ENCODE measurements at places on chromosomes 2 and 18.

GRCh38 chr18:69947361-69948133 lies at the start of gene CD226:
Gene CD226, minus strand, starts transcription at chr18:69947873. Its CDS starts 467 bp downstream, at chr18:69947406.
- peak; percentile 60 for DNase-seq
- no peak within 1 kb of the TSS for H3K27ac ChIP-seq
- peaks cover 48% of the 10 kb centered on the region for H3K4me1 ChIP-seq
- H3K4me3 ChIP-seq, result no peak within 1 kb of the TSS

DNA sequence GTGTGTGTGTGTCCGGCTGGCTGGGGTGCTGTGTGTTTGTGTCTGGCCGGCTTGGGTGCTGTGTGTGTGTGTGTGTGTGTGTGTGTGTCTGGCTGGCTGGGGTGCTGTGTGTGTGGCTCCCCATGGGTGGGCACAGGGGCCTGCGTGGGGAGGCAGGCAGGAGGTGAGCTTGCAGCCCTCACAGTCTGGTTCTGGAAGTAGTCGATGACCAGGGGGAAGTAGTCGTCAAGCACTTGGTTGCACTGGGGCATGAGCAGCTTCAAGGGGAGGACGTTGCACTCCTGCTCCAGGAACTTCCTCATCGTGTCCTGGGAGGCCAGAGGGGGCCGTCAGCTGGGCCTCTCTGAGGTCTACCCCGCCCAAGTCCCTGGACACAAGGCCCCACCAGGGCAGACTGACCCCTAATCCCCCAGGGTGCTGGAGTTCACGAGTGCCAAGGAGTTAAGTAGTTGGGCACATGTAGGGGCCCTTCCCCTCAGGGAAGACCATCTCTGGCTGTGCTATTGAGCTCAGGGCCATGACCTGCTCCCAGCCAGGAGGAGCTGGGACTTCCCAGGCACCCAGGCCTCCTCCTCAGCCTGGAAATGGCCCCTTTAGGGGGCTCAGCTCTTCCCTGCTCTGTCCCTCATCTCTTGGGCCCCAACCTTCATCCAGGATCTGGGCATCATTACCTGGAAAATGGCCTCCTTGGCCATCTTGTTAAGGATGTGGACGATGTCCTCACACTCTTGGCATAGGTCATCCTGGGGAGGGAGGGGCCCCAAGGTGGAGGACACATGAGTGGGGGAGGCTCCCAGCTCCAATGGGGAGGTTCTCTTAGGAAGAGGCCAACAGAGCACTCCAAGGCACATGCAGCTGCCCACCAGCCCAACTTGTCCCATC lies 1.3 kb downstream of the SFTPB start:
- H3K36me3 ChIP-seq, result no peaks in the 10 kb centered on the region
- no peak overlapping the region for H3K4me3 ChIP-seq
- H3K27ac ChIP-seq, result no peak overlapping the region
- H3K4me1 ChIP-seq, result peaks cover 2% of the 10 kb centered on the region

DNA sequence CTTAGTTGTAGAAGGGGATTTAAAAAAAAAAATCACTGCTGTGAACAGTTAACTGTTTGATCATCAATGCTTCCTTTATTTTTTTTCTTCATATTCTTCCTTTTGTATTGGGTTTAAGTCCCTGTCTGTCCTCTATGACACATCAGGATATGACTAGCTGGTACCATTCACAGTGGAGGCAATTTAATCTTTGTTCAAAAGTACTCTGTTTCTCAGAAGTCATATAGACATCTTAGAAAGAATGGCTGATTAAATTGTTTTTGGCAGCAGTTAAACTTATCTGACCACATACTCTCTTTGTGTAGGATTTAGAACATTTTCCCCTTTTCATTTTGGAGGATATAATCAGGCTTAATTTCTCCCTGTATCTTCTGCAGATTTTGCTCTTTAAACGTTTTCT lies 807.8 kb upstream of the CDH2 start:
- no peak for DNase-seq
- no peak overlapping the region for H3K4me3 ChIP-seq
- no peaks in the 10 kb centered on the region for H3K27me3 ChIP-seq

DNA sequence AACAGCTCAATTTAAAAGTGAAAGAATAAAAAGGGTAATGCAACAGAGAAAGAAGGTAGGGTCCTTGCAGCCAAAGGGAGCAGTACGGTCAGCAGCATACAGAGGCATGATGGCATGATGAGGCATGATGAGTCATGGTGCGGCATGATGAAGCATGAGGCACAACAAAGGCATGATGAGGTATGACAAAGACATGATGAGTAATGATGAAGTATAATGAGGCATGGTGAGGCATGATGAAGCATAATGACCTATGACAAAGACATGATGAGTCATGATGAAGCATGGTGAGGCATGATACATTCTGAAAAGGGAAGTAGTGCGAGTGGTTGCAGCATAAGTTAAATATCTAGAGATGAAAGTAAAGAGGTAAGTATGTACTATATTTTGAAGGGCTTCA lies 673.2 kb downstream of the TMEM182 start:
- DNase-seq, result no peak
- no peaks in the 10 kb centered on the region for H3K27me3 ChIP-seq
- no peak overlapping the region for H3K4me3 ChIP-seq

GRCh38 chr18:61596296-61596695 lies 263.1 kb downstream of the CDH20 start:
- H3K27ac ChIP-seq, result no peak overlapping the region
- no peaks in the 10 kb centered on the region for H3K27me3 ChIP-seq
- DNase-seq, result no peak
- no peaks in the 10 kb centered on the region for H3K36me3 ChIP-seq
- no peak overlapping the region for H3K4me3 ChIP-seq

GRCh38 chr18:80253236-80253635 lies 5.9 kb upstream of the PARD6G start:
- H3K4me3 ChIP-seq, result no peak overlapping the region
- no peak for DNase-seq
- H3K27ac ChIP-seq, result no peak overlapping the region
- peaks cover 17% of the 10 kb centered on the region for H3K27me3 ChIP-seq
- H3K4me1 ChIP-seq, result no peaks in the 10 kb centered on the region

DNA sequence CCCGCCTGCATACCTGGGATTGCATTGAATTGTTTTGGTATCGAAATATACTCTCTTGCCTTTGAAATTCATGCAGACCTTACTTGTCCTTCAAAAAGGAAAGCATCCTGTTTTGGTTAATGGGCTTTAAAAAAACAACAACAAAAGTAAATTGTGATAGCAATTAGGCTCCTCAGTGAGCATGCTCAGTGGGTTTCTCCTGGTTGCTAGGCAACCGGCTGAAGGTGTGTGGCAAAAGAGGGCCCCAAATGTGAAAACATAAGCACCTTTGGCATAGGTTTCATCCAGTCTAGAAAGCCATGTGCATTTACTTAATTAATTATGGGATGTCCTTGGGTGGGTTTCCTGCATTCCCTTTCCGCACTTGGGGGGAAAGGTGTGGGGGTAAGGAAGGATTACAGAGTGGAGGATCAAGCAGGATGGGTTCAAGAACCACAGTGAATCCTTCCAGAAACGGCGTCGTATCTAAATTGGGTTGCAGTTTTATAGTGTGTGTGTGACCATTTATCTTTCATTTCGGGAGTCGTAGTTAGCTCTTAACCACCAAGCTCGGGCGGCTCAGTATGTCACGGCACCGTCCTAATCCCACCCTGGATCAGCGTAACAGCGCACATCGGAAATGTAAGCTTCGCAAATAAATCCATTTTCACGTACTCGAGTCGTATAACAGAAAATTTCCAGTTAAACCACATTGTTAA lies 274.9 kb upstream of the TCF4 start:
- no peaks in the 10 kb centered on the region for H3K4me1 ChIP-seq
- H3K36me3 ChIP-seq, result no peaks in the 10 kb centered on the region
- DNase-seq, result no peak
- no peak overlapping the region for H3K27ac ChIP-seq

GRCh38 chr2:27209621-27210401 lies 2.0 kb upstream of the ATRAID start:
- no peak overlapping the region for H3K4me3 ChIP-seq
- no peak for DNase-seq
- H3K4me1 ChIP-seq, result peaks cover 52% of the 10 kb centered on the region
- H3K27me3 ChIP-seq, result no peaks in the 10 kb centered on the region
- H3K27ac ChIP-seq, result no peak overlapping the region

DNA sequence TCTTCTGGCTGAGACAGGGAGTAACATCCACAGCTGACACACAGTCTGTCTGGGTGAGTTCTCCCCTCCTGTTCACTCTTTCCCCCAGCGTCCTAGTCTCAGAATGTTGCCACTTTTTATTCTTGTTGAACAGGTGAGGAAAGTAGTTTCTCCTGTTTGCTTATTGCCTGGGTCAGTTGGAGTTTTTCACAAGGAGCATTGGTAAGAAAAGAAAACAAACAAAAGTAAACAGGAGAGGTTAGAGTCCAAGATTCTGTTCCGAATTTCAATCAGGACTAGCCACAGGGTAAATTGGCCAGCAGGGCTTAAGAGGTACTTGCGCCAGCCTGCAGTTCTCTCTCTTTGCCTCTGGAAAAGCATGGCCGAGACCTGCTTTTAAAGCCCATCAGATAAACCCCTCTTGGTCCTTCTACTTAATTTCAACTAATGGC lies 255.0 kb upstream of the EPAS1 start:
- peaks cover 15% of the 10 kb centered on the region for H3K4me1 ChIP-seq
- H3K27ac ChIP-seq, result no peak overlapping the region
- H3K27me3 ChIP-seq, result no peaks in the 10 kb centered on the region
- H3K36me3 ChIP-seq, result peaks cover 12% of the 10 kb centered on the region

GRCh38 chr2:236041616-236042015 lies 126.6 kb downstream of the GBX2 start:
- peaks cover 7% of the 10 kb centered on the region for H3K27me3 ChIP-seq
- H3K4me1 ChIP-seq, result no peaks in the 10 kb centered on the region
- no peak overlapping the region for H3K4me3 ChIP-seq

DNA sequence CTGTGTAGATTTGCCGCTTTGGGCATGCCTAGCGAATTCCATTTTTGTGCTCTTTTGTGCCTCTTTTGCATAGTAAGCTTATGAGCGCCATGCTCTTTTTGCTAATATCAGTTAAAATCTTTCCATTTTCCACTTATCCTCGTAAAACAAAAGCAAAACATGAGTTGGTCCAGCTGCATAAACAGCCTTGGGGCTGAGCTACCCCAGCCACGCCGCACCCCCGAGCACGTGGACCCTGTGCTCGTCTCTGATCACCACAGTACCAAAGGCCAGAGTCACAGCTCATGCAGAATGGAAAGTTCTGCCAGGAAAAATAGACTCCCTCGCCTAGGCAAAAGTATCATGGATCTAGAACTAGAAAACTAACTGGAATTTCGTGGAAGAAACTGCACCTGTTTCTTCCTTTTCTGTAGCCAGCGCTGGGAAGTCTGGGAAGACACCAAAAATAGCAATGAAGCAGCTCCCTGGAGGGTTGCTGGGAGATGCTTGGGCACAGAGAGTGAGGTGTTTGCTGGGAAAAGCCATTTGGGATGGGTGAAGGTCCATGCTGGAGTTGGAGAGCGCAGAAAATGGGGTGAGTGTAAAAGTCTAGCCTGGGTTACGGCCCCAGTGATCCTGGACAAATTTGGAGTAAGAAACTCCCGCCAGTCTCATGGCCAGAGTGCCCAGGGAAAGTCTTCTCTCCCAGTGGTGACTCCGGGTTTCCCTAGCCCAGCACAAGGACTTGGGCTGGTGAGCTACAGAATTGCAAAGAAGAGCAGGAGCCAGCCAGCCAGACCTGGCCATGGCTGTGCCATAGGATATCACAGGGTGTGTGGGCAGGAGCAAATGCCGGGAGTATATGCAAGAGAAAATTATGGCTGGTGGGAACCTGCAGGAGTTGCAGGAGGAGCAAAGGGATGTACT lies 218.4 kb downstream of the GBX2 start:
- DNase-seq, result no peak
- peaks cover 34% of the 10 kb centered on the region for H3K27me3 ChIP-seq
- H3K27ac ChIP-seq, result no peak overlapping the region
- no peaks in the 10 kb centered on the region for H3K36me3 ChIP-seq
- no peak overlapping the region for H3K4me3 ChIP-seq

DNA sequence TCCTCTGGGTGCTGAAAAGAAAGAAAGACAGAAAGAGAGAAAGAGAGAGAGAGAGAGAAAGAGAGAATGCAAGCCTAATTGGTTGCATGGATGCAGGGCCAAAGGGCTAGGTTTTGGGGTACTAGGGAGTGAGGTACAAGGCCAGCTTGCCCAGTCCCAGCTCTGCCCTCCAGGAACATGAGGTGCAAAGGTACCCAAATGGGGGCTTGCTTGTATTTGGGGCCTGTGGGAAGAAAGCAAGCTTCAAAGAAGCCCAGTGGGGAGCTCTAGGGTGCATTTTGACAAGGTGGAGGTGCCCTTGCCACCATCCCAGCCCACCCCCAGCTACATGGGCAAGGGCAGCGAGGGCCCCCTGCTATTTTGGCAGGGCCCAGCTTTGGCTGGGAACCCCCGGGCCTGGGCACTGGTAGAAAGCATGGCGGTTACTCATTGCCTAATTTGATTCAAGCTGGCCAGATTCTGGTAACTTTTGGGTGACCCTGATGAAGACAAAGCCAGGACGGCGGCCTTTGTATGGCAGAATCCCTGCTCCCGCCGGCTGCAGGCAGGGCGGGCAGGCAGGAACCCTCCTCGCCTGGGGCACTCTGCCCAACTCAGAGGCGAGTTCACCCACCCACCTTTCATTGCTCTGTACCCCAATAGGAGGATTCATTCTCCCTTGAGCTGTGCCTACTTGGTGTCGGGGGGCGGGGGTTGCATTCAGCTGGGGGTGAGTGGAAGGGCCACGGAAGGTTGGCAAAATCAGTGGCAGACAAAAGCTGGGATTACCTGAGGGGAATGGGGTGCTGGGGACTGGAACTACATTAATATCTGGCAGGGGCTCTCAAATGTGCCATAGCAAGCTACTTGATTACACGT lies 537 bp upstream of the HOXD4 start:
- H3K36me3 ChIP-seq, result no peaks in the 10 kb centered on the region
- DNase-seq, result no peak
- no peak overlapping the region for H3K27ac ChIP-seq
- H3K4me3 ChIP-seq, result no peak overlapping the region
- peaks cover 87% of the 10 kb centered on the region for H3K27me3 ChIP-seq
- H3K4me1 ChIP-seq, result no peaks in the 10 kb centered on the region

GRCh38 chr18:22439447-22439846 lies 21.7 kb upstream of the CTAGE1 start:
- no peak overlapping the region for H3K4me3 ChIP-seq
- no peak overlapping the region for H3K27ac ChIP-seq
- DNase-seq, result no peak

DNA sequence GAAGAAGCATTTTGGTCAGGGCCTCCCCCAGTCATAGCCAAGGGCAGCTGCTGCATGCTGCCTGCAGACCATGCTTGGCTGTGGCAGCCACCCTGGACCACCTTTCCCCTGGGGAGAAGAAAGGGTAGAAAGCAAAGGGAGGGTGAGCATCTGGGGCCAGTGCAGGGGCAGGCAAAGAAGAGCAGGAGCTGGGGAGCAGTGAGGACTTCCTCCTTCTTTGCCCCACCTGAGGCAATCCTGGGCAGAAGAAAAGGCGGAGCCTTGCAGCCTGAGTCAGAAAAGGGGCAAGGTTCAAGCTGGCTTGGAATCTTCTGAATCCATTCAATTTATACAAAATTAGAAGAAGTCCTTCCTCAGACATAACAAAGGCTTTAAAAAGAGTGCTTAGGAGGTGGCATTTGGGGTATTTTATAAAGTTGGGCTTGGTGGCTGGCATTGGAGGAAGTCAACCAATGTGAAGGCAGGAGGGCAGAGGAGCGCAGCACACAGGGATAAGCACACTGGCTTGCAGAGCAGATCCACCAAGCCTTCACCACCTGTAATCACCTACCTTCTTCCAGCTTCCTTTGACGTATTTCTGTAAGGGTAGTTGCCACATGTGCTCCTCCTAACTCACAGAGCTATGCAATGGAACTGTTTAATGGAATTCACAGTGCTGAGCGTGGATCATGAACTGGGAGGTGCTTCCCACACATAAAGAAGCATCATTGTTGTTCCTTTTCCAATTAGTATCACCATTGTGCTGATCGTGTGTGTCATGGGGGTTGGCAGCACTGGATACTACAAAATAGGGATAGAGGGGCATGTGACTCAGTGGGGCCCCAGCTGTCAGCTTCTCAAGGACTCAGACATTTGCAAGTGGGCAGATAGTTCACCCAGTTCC lies 154.4 kb upstream of the EPAS1 start:
- no peak overlapping the region for H3K27ac ChIP-seq
- no peak for DNase-seq
- peaks cover 11% of the 10 kb centered on the region for H3K36me3 ChIP-seq
- no peaks in the 10 kb centered on the region for H3K27me3 ChIP-seq

Data from activated CD4-positive, alpha-beta memory T cell treated with anti-CD3 and anti-CD28 coated beads, Interleukin-2, amount 10 ng/mL, durations not matched to agents 7 days and 5 days (primary cell).